ENCODE measurements at places on chromosomes 2 and 18.

GRCh38 chr2:10119601-10120157 lies 2.9 kb upstream of the RRM2 start:
- no peak for DNase-seq

GRCh38 chr2:197216361-197216979 lies 94.1 kb downstream of the ANKRD44 start:
- DNase-seq: no peak

GRCh38 chr2:154226931-154227330 lies 355.2 kb downstream of the GALNT13 start:
- DNase-seq: no peak

GRCh38 chr2:112021290-112021689 lies 33.8 kb upstream of the TMEM87B start:
- no peak for DNase-seq

GRCh38 chr2:46552079-46552478 lies 72.7 kb downstream of the TMEM247 start:
- no peak for DNase-seq

Data from HFFc6 (cell line).